ENCODE measurements at places on chromosomes 3 and 15. TPM values are rescaled to one million over a fixed set of nuclear protein-coding genes. Genes with fewer than 3 reads are reported as not detected.

THAP10 gene
- total RNA-seq: not detected

IL17RD gene
- total RNA-seq: not detected

IMPG2 gene
- 0.20 TPM for total RNA-seq

CA12 gene
- not detected for total RNA-seq

TMEM202 gene
- total RNA-seq: not detected

KBTBD13 gene
- total RNA-seq: not detected

PRSS50 gene
- total RNA-seq: not detected

SLC28A2 gene
- total RNA-seq: not detected

CPNE4 gene
- total RNA-seq: not detected

WNT5A gene
- not detected for total RNA-seq

RNU5B-1 gene
- not detected for total RNA-seq

TMEM62 gene
- 15.8 TPM for total RNA-seq

CTXN2 gene
- 0.05 TPM for total RNA-seq

ADAMTS9 gene
- not detected for total RNA-seq

HYKK gene
- total RNA-seq: 0.77 TPM

SCAANT1 gene
- not detected for total RNA-seq

CCDC54 gene
- not detected for total RNA-seq

TRPM1 gene
- total RNA-seq: not detected

PLA2G4E gene
- not detected for total RNA-seq

CLRN1 gene
- not detected for total RNA-seq

AP3B2 gene
- total RNA-seq: not detected

AAGAB gene
- total RNA-seq: 48.4 TPM

A4GNT gene
- total RNA-seq: not detected

ZNF280D gene
- 27.7 TPM for total RNA-seq

PLCB2 gene
- total RNA-seq: 192 TPM

MYZAP gene
- total RNA-seq: 0.14 TPM

NMNAT3 gene
- 0.80 TPM for total RNA-seq

TSC22D2 gene
- 17.1 TPM for total RNA-seq

ACKR4 gene
- total RNA-seq: not detected

IL17RC gene
- total RNA-seq: 0.34 TPM

COL6A6 gene
- total RNA-seq: not detected

PLA1A gene
- total RNA-seq: not detected

RASL12 gene
- not detected for total RNA-seq

OR5H1 gene
- total RNA-seq: not detected

XCR1 gene
- total RNA-seq: 0.05 TPM

GXYLT2 gene
- not detected for total RNA-seq

IP6K2 gene
- 59.9 TPM for total RNA-seq

CSPG5 gene
- 0.64 TPM for total RNA-seq

TMEM266 gene
- not detected for total RNA-seq

SRGAP3 gene
- total RNA-seq: 7.1 TPM

NEK4 gene
- total RNA-seq: 27.9 TPM

SOX14 gene
- total RNA-seq: not detected

CCR3 gene
- total RNA-seq: 0.16 TPM

CDC25A gene
- 30.7 TPM for total RNA-seq

SLC12A8 gene
- 0.18 TPM for total RNA-seq

TEX55 gene
- not detected for total RNA-seq

C2CD4B gene
- 0.09 TPM for total RNA-seq

KNL1 gene
- total RNA-seq: 51.7 TPM
